ENCODE measurements at places on chromosomes 16 and 17.

DNA sequence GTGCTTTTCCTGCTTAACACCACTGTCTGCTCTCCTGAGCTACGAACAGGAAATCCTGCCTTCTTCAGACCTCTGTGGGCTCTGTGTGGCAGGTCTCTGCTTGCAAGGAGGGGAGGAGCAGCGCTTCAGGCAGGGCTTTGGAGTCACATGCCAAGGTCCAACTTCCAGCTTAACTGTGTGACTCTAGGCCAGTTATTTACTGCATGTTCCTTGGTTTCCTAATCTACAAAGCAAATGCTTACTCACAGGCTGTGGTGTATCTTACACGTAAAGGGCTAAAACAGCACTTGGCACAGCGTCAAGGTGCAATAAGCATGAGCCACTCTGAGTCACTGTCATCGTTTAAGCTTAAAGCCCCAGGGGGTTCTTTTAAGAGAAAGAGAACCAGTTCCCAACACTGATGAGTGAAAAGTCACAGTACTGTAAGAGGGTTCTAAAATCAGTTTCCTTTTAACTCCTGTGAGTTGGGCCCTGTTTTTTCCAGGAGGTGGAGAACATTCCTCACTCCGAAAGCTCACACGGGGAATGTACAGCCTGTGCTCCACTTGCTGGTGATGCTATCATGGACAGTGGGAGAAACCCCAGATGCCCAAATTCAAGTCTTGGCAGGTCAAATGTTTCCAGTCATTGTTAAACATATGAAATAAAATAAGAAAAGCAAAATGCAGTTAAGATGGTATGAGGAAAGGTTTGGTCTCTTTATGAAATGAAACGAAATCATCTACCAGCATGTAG is 54.1 kb upstream of the BCAR1 start:
- DNase-seq: peak; percentile 80

GRCh38 chr16:2855536-2855935 is 2.4 kb downstream of the PRSS22 start:
- DNase-seq: no peak

GRCh38 chr17:58593123-58593522 is 78.7 kb upstream of the MTMR4 start:
- DNase-seq: no peak

GRCh38 chr16:29676989-29677785 is 1.8 kb upstream of the QPRT start:
- DNase-seq: no peak

DNA sequence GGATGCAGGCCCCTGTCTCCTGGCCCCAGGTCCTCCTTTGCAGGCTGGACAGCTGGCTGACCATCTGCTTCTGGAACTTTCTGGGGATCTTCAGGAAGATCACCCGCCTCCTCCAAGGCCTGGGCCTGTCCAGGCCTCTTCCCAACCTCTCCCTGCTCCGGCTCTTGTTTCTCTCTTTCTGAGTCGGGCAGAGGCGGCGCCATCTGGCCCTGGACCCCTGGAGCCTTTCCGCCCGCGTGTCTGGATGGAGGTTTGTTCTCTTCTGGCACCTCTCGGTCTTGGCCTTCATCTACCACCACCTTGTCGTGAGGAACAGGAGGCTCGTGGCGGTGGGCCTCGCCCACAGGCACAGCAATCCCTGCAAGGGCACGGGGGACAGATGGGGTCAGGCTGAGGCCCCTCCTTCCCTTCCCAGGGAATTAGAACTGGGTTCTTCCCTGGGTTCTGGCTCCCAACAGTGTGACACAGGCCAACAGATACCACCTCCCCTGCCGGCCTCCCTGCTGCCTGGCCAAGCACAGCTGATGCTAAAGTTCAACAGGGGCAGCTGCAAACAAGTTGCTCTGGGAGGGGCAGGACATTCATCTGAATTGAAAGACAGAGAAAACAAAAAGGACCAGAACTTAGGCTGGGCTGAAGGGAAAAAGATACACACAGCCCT is 13.3 kb downstream of the NDUFAF8 start:
- peak; percentile 59 for DNase-seq

DNA sequence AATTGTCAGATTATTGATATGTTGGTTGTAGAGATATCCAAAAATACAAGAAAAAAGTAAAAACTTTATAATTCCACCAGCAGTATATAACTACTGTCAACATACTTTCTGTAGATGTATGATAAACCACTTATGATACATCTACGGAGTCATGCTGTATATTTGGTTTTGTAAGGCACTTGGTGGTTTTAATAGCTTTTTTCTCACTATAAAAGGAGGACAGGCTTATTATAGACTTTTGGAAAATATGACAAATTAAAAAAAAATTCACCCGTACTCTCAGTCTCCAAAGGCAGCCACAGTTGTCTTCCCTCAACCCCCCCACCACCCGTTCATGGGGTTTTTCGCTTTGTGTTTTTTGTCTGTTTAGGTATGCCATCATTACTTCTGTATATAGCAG is 14.8 kb downstream of the RAI1 start:
- no peak for DNase-seq

All from tongue (tissue), 3 donors.